ENCODE measurements at places on chromosomes 16 and 17.
A peak's percentile ranks its signal among the peaks of the same experiment; 100 is the strongest.

DNA sequence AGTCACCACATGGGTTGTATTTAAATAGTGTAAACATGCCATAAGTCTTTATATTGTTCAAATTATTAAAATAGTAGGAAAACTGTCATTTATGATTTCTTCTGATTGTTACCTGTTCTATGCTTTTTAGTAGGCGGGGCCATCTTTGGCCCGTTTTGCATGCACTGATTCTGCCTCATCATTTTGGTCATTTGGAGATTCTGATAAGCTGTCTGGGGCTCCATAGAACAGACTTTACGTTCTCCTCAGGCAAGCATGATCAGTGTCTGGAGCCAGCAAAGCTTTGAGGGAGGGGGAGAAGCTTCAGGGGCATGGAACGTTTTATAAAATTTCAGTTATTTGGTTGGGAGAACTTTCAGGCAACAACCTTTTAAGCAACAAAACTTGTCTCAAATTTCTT is 8.8 kb downstream of the NDEL1 start:
- DNase-seq: no peak

- DNase-seq: peak; percentile 65
These were observed 10.1 kb upstream of the STAC2 start for GRCh38 chr17:39235555-39236449.

DNA sequence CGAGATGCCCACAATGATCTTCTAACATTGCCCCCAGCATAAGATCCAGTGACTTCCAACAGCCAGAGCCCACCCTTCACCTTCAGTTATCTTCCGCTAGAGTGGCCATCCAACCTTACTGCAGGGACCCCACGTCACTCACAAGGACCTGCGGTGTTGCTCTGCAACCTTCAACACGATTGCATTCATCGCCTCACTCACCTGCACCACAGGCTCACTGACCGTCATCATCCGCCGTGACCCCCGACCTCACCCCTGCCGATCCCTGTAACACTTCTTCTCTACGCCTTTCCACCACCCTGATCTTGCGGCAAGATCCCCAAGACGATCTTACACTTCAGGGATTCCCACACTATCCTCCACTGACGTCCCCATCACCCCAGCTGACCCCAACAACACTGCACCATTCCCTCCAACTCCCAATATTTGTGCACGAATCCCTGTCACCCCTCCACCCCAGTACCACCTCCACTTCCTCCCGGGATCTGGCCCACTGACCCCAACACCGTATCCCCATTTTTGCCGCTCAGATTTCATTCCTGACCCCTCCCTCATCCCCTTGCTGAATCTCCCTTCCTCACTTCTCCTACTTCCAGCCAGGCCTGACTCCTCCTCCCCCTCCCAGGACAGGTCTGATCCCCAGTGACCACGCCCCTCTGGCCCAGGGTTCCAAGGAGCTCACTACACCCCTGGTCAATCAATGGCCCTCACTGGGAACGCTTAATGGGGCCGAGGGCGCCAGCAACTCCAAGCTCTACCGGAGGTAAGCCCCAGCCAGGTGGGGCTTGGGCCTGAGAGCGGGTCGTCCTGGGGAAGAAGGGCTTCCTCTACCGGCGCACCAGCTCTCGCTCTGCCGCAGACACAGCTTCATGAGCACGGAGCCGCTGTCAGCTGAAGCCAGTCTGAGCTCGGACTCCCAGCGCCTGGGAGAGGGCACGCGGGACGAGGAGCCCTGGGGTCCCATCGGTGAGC is 7.6 kb downstream of the RUNDC3A start:
- no peak for DNase-seq

- DNase-seq: no peak
These were observed 9.1 kb downstream of the NAGPA start for GRCh38 chr16:5024632-5025031.

DNA sequence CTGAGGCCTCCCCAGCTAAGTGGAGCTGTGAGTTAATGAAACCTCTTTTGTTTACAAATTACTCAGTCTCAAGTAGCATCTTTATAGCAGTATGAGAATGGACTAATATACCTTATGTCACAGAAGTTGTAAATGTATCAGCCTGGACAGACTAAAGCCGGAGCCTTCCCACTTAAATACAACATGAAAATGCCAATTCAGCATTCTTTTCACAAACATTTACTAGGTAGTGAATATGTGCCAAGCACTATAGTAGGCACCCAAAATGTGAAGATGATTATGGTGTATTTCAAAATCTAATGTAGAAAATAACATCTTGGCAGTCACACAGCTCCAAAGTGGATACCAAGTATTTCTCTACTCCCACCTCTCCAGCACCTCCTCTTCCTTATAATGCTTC is 693.0 kb downstream of the KCNJ2 start:
- no peak for DNase-seq

GRCh38 chr17:7183433-7184090 is 4.4 kb upstream of the ASGR1 start:
- DNase-seq: no peak

DNA sequence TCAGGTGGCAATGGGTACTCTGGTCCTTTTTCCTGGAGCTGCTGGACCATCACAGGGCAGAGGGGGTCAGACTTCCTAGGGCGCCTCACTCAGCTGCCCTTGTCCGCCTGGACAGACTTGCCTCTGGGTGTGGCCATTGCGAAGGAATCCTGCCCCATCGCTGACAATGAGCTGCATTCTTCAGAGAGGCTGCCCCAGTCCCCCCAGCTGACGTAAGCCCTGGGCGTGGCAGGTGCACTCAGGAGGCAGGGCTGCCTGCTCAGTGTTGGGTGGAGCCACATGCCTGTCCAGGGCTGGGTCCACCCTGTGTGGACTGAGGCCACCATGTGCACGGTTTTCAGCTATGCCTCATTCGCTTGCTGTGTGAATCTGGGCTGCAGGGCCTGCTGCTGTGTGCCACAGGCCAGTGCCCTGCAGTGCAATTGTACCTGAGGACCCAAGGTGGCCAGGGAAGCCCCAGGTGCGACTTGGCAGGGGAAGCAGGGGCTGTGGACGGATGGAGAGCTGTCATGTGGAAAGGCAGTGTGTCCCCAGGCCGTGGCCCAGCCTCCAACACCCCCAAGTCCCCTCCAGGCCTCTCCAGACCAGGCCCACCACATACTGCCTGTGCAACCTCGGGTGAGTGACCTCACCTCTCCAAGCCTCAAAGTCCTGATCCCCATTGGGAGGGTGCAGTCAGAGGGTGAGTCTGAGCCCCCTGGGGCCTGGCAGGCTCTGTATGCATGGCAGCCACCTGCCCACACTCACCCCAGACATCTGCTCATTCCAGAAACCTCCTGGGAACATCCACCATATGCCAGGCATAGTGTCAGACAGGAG is 14.0 kb upstream of the MPRIP start:
- no peak for DNase-seq

DNA sequence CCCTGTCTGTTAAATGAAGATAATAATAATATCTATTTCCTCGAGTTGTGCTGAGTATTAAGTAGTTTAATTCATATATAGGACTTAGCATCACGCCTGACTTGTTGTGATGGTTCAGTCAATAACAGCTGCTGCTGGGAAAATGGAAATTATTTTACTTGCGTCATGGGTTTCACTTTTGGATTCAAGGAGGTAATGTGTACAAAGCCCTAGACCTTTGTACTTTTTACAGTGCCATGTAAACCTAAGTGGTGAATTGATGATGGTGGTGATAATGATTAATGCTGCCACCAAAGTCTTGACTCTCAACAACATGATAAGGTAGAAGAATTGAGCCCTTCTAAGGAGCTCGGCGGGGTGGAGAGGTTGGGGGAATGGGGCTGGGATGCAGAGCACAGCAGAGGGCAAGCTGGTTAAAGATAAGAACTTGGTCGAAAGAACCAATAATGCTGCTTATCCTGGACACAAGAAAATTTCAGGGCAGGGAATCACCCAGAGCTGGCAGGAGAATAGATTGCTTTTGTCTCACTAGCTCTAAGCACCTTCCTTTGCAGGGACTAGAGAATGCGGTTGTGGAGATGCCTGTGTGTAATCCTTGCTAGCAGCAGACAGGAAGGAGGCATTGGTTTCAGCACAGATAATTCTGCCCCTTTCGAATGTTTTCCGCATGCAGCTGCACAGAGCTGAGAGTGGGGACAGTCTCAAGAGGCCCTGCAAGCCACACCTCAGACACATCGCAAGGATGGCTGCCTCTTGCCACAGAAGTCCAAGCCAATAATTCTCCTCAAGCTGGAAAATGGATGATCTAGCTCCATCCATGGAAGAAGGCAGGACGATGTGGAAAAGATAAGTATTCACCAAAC is 187.1 kb downstream of the TMEM114 start:
- DNase-seq: no peak

DNA sequence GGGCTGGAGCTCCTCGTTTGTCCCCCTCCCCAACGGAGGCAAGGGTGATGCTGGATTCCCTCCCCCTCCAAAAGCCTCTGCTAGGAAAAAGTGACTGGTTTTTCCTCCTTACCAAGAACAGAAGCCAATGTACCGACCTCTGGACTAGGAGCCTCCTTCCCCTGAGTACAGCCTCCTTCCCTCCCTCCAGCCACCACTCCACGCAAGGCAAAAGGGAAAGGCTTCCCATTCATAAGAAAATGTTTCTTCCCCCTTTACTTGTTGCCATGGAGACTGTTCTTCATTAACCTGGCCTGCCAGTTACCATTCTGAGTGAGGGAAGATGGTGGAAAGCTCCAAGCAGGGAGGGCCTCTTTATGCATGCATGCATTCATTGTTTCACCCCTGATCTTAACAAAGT is 4.3 kb upstream of the PIMREG start:
- no peak for DNase-seq

DNA sequence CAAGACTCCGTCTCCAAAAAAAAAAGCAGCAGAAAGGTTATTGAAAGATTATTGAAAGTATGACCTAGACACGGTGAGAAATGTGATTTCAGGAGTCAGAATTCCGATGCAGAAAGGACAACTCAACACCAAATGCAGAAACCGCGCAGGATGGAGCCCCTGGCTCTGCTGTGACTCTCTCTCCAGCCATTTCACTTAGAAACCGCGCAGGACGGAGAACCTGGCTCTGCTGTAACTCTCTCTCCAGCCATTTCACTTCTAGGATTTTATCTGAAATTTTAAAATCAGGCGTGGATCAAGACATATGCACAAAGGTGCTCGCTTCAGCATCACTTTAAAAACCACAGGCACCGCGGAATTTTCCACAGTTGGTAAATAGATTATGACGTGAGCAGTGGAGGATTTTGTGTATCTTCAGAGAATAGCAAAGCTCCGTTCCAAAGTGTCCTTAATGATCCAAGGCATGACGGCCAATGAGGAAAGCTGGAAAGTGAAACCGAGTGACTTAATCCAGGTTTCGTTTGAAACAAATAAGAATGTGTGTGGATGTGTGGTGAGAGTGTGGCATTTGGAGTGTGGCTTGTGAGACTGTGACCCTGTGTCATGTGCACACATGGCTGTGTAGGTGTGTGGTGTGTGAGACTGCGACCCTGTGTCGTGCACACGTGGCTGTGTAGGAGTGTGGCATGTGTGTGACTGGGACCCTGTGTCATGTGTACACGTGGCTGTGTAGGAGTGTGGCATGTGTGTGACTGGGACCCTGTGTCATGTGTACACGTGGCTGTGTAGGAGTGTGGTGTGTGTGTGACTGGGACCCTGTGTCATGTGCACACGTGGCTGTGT is 9.5 kb downstream of the UTS2R start:
- DNase-seq: no peak

DNA sequence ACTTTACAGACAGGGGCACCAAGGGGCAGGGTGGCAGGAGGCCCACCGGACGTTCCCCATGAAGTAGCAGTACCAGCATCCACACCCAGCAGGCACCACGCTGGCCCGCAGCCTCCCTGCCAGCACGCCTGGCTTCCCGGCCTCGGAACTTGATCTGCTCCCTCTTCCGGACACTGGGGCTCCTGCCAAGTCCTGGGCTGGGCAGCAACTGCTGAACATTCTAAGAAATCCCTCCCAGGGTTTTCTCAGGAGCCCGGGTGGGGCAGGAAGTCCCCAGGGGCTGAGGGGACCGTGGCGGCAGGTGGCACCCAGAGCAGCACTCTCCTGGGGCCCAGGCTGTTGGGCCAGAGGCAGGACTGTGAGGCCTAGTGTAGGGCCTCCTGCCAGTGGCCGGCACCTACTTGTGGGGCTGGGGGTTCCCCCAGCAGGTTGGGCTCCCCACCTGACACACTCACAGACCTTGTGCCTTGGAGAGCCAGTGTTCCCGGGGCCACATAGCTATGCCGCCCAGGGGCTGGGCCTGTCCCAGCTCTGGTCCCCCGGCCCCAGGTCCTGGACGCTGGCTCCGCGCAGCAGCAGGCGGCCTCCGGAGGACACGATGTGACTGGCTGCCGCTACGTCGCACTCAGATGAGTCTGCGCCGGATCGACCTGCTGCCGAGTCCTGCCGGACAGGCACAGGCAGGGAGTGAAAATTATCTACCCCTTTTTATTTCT is 86.2 kb upstream of the CBX4 start:
- DNase-seq: no peak
